ENCODE measurements at places on chromosomes 13 and 19. TPM values are rescaled to one million over a fixed set of nuclear protein-coding genes. Genes with fewer than 3 reads are reported as not detected.

LRRC63 gene
- total RNA-seq: not detected

DNA sequence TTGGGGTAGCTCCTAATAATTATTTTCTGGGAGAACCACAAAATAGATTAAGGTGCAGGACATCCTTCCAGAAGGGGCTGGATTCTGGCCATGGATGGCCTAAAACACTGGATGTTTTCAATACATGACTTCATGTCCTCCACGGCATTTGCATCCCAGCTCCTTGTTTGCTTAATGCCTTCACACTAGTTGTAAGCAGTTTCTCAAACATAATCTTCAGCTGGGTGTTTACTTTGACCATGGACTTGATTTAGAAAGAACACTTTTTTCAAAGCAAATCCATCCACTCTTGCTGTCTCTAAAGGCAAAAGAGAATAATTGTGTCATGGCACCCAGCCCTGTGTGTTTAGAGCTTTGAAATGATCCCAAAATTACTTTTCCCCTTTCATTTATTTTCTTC, 82.5 kb upstream of the GSX1 start:
- no peak overlapping the region for H3K4me3 ChIP-seq
- H3K27ac ChIP-seq: no peak overlapping the region
- no peaks in the 10 kb centered on the region for H3K27me3 ChIP-seq
- no peaks in the 10 kb centered on the region for H3K36me3 ChIP-seq
- no peaks in the 10 kb centered on the region for H3K4me1 ChIP-seq
- DNase-seq: no peak

FFAR3 gene
- total RNA-seq: not detected

- H3K4me3 ChIP-seq: no peak overlapping the region
- no peak overlapping the region for H3K27ac ChIP-seq
- no peaks in the 10 kb centered on the region for H3K36me3 ChIP-seq
- no peak for DNase-seq
These were observed 198.1 kb downstream of the OXGR1 start for GRCh38 chr13:96796091-96796633.

NUMBL gene
- 33.8 TPM for total RNA-seq

SERPINE3 gene
- not detected for total RNA-seq

DNA sequence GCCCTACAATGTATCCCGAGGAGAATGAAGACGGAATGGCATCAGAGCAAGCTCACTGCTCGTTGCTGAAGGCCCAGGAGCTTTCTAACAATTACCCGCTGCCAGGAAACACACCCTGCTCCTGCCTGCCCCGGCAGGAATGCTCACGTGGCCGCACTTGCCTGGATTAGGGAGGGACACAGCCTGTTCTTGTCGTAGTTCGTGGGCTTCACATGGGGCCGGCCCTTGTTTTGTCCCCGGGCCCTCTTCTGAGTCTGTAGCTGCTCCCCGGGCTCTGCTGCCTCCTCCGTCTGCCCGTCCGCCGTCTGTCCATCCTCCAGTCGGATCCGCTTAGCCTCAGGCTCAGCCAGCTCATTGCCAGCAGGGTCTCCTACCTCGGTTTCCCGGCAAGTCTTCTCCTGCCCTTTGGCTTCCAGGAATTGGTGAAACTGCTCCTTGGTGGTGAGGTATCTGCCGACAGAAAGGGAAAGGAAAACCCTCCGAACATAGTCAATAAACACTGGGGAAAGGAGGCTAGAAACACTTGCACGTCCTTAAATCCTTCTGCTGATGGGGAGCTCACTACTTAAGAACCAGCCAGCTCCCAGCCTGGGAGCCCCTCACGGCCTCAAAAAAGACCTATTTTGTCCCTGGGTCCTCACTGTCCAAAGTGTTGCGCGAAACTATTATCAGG, 941 bp downstream of the DUS3L start:
- no peak overlapping the region for H3K27ac ChIP-seq
- peaks cover 5% of the 10 kb centered on the region for H3K36me3 ChIP-seq
- DNase-seq: no peak
- H3K4me3 ChIP-seq: peak overlapping the region; percentile 74
- H3K4me1 ChIP-seq: peaks cover 5% of the 10 kb centered on the region

DNA sequence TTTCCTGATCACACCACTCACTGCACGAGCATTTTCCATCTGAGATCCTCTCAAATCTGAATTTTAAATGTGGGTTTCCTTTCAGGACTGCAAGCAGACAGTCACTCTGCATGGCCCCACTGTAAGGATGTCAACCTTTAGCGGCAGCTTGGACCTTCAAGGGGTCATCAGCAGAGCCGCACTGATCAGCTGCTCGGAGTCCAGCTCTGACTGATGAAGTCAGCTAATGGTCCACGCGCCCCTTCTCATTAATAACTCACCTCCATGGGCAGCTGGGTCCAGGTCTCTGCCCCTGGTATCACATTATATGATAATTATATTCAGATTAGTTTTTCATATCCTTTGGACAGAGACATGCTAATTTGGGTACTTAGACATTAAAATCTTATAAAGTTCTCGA, 36.1 kb upstream of the PDCD5 start:
- H3K27me3 ChIP-seq: no peaks in the 10 kb centered on the region
- H3K4me3 ChIP-seq: no peak overlapping the region
- no peak for DNase-seq

DNA sequence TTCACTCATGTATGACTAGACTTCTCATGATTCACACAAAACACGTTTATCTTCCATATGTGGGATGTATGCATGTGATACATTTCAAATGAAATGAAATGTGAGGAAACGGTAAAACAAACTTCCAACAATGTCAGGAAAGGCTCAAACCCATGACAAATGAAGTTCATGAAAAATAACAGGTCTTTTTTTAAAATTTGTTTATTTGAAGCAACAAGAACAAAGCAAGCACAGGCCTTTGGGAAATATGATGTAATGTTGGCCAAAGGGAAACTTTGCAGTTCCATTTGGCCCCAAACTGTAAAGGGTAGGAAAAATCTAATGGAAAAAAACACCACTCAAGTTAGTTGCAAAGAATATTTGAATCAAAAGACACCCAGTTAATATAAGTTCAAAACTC, 463.8 kb upstream of the ARGLU1 start:
- DNase-seq: no peak
- H3K27me3 ChIP-seq: no peaks in the 10 kb centered on the region
- H3K4me1 ChIP-seq: no peaks in the 10 kb centered on the region
- no peak overlapping the region for H3K27ac ChIP-seq

DNA sequence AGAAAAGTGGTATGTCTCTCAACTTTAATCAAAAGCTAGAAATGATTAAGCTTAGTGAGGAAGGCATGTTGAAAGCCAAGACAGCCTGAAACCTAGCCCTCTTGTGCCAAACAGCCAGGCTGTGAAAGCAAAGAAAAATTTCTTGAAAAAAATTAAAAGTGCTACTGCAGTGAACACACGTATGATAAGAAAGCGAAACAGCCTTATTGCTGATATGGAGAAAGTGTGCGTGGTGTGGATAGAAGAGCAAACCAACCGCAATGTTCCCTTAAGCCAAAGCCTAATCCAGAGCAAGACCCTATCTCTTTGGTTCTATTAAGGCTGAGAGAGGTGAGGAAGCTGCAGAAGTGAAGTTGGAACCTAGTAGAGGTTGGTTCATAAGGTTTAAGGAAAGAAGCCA, 96.4 kb downstream of the ZDHHC20 start:
- H3K4me3 ChIP-seq: no peak overlapping the region
- H3K27ac ChIP-seq: no peak overlapping the region
- no peaks in the 10 kb centered on the region for H3K27me3 ChIP-seq
- no peaks in the 10 kb centered on the region for H3K36me3 ChIP-seq

- no peak overlapping the region for H3K27ac ChIP-seq
- no peak overlapping the region for H3K4me3 ChIP-seq
- H3K36me3 ChIP-seq: no peaks in the 10 kb centered on the region
- H3K4me1 ChIP-seq: peaks cover 32% of the 10 kb centered on the region
- no peaks in the 10 kb centered on the region for H3K27me3 ChIP-seq
These were observed 2.5 kb upstream of the NR2F6 start for GRCh38 chr19:17248011-17248776.

DNA sequence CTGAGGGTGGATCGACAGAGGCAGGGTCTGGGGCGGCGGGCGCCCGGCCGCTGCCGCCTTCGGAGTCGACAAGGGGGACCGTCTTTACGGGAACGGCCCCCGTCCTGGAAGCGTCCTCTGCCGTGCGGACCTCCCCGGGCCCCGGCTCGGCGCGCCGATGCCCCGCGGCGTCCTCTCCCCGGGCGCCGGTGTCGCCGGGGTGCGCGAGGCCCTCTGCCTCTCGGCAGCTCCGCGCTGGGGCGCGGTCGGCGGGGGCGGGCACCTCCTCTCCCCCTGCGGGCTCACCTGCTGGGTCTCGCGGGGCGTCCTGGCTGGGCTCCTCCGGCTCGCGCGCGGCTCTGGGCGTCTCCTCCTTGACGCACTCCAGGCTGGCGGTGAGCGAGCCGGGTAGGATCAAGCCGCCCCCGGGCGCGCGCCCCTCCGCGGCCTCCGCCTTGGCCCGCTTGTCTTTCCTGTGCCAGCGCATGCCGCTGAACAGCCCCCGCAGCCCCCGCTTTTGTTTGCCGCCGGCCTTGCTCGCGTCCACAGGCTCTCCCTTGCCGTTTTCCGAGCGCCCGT, 1.5 kb downstream of the AMER2 start:
- no peaks in the 10 kb centered on the region for H3K4me1 ChIP-seq
- H3K4me3 ChIP-seq: no peak overlapping the region
- H3K27ac ChIP-seq: no peak overlapping the region
- H3K36me3 ChIP-seq: no peaks in the 10 kb centered on the region

PSG3 gene
- total RNA-seq: not detected

DNA sequence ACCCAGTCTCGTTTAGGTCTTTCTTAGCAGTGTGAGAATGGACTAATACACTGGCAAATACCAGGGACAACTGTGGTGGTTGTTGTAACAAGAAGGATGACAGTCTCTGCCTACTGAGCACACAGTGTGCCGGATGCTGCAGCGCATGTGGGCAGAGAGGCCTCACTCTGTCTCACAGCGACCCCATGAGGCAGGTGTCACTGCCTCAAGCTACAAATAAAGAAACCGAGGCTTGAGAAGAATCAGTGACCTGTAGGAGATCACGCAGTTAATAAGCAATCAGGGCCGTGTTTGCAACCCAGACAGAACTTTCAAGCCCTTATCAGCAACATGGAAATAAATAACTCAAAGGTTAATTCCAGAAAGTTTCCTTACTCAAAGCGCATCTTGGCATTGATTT, 40.5 kb upstream of the GAS6 start:
- no peak overlapping the region for H3K27ac ChIP-seq
- H3K4me3 ChIP-seq: no peak overlapping the region
- H3K4me1 ChIP-seq: peaks cover 4% of the 10 kb centered on the region
- H3K27me3 ChIP-seq: no peaks in the 10 kb centered on the region

ZNF728 gene
- total RNA-seq: not detected

DNA sequence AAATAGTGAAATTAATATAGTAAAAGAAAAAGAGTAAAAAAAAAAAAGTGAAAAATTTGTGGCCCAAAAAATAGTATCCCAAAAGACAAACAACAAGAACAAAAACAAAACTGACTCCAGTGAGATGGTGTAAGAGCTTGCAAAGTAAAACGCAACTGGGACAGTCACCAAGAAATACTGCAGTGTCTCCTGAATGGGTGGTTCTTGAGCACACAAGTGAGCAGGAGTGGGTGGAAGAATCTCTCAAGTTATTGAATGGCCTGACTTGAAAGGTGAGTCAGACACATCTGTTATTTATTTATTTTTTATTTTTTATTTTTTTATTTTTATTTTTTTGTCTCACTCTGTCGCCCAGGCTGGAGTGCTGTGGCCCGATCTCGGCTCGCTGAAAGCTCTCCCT, 1.9 kb downstream of the ZNF493 start:
- H3K27me3 ChIP-seq: no peaks in the 10 kb centered on the region
- H3K27ac ChIP-seq: no peak overlapping the region
- no peak for DNase-seq

GRCh38 chr13:48412881-48413351, at the start of gene LPAR6:
Gene LPAR6, minus strand, starts transcription at chr13:48413113. Its CDS starts 690 bp downstream, at chr13:48412423.
- no peak for DNase-seq
- H3K36me3 ChIP-seq: peaks cover 22% of the 10 kb centered on the region
- no peak within 1 kb of the TSS for H3K4me3 ChIP-seq

GRCh38 chr19:28468701-28469459, 744.1 kb downstream of the UQCRFS1 start:
- H3K36me3 ChIP-seq: no peaks in the 10 kb centered on the region
- H3K4me3 ChIP-seq: no peak overlapping the region
- H3K27me3 ChIP-seq: no peaks in the 10 kb centered on the region
- no peaks in the 10 kb centered on the region for H3K4me1 ChIP-seq
- no peak for DNase-seq

EPN1 gene
- total RNA-seq: 52.5 TPM

SPACA4 gene
- total RNA-seq: not detected

DNA sequence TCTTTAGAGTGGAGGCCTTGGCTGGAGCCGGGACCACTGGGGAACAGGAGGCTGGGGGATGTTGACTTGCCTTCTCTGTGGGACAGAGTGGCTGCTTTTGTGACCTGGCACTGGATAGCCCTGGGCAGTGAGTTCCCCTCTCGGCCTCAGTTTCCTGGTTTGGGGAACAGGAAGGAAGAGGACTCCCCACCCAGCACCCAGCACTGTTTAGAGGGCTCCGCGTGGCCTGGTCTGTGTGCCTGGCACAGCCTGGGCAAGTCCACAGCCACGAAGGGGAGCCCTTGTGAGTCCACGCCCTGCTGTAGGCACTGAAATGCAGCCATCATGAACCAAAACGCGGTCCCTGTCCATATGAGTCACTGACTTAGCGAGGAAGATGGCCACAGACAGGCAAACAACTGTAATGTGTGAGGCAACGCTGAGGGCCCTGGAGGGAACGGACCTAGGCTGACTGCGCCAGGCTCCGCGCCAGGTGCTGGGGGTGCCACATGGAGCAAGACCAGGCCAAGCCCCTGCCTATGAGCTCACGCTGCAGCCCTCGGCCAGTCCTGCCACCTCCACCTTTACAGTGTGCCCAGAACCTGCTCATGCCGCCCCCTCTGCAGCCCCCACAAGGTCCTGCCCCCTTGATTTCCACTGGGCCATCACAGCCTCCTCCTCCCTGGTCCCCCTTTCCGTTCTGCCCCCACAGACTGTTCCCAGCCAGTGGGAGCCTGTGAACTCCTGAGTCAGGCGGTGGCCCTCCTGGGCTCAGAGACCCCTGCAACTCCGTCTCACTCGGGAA, 35.5 kb downstream of the PAK4 start:
- no peaks in the 10 kb centered on the region for H3K27me3 ChIP-seq
- no peak overlapping the region for H3K4me3 ChIP-seq
- H3K4me1 ChIP-seq: no peaks in the 10 kb centered on the region
- no peak for DNase-seq
- H3K27ac ChIP-seq: no peak overlapping the region

GRCh38 chr13:93101226-93101734, 125.3 kb upstream of the GPC6 start:
- H3K36me3 ChIP-seq: no peaks in the 10 kb centered on the region
- no peak overlapping the region for H3K4me3 ChIP-seq
- no peak overlapping the region for H3K27ac ChIP-seq
- no peak for DNase-seq
- H3K27me3 ChIP-seq: no peaks in the 10 kb centered on the region
- H3K4me1 ChIP-seq: no peaks in the 10 kb centered on the region

DNA sequence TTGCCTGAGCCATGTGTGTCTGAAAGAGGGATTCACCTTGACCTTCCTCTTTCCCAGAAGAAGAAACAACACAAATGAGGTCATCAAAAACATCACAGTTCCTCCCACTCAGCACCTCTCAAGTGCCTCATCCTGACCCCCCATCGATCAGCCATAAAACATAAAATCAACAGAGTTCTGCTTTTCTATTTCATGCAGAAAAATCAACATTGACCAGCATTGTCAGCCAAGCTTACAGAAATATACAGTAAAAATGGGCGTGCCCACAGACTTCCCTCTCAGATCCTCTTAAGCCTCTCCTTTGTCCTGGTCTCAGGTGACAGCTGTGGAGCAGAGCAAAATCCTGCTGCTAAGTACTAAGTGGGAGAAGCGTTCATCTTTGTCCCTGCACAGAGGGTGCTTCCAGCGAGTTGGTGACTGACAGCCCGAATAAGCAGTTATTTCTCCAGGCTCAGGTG, 213.3 kb downstream of the OLFM4 start:
- no peaks in the 10 kb centered on the region for H3K27me3 ChIP-seq
- no peak overlapping the region for H3K4me3 ChIP-seq
- H3K4me1 ChIP-seq: no peaks in the 10 kb centered on the region
